ENCODE measurements at places on chromosomes 3 and 15.

DNA sequence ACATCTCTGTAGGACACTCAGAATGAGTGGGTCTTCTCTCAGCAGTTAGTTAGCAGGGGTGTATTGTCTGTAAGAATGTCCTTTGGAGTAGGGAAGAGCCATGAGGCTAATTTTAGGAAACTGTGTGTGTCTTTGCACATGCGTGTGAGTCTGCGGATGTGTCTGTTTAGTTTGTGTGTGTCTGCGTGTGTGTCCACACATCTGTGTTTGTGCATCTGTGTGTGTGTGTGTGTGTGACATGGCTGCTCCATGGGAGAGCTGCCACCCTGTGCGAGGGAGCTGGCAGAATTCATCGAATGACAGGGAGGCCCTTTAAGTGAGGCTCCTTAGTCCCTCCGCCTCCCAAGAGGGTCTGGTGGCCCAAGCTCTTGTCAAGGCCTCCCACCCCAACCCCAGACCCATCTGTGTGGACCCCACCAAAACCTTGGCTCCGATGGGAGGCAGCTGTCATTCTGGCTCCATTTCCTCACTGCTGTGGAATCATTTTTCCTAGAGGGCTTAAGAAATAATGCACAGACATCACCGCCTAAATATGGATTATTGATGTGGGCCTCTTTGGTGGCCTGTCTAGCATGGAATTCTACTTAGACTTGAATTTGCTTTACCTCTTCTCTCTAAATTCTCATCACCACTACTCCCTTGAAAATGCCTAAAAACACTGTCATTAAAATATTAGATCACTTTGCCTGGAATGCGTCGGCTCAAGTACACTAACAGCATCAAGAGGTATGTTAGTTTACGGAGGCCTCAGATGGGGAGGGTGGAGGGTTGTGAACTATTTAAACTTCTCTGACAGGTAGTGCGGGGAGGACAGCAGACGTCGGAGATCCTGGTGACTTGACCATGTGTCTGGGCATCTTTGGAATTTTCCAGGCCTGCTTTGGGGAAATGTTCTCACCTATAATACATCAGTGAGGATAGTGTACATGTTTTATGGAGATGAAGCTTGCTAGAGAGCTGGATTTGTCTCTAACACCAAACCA lies 9.4 kb downstream of the ESYT3 start:
- DNase-seq, result no peak

GRCh38 chr3:66479532-66479947 lies 21.3 kb downstream of the LRIG1 start:
- no peak for DNase-seq

GRCh38 chr15:92603743-92604470 lies 51.7 kb downstream of the FAM174B start:
- DNase-seq, result no peak

GRCh38 chr3:141686466-141687291 lies 51.4 kb upstream of the RNF7 start:
- peak; percentile 72 for DNase-seq

- no peak for DNase-seq
These were observed 153.1 kb downstream of the SEMA6D start for GRCh38 chr15:47870300-47870955.

GRCh38 chr3:132062535-132062934 lies 27.7 kb upstream of the CPNE4 start:
- no peak for DNase-seq

DNA sequence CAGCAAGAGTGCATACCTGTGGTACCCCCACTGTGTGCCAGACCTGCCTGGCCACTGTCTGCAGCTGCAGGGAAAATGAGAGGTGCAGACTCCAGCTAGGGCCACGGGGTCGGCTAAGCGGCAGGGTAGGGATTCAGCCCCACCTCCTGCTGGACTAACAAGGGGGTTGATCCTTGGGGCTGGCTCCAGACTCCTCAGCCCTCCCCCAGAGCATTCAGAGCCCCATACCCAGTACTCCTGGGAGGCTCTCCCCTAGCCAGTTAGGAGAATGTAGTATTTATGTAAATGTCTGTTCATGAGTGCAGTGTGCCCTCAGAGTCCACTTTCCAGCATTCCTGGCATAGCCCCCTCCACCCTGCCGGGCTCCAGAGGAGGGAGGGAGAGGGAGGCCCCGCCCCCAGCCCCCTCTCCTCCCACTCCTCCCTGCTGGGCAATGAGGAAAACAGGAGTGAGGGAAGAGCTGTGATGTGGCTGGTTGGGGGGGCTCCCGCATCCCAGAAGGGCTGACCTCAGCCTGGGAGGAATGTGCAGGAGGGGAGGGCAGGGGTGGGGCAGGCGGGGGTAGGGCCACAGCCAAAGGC lies 4.5 kb upstream of the SEMA3B start:
- peak; percentile 60 for DNase-seq

GRCh38 chr3:136195258-136196063 lies 674 bp downstream of the MSL2 start:
- peak; percentile 59 for DNase-seq

- DNase-seq, result no peak
These were observed 78.5 kb upstream of the BCL6 start for GRCh38 chr3:187823746-187824145.

DNA sequence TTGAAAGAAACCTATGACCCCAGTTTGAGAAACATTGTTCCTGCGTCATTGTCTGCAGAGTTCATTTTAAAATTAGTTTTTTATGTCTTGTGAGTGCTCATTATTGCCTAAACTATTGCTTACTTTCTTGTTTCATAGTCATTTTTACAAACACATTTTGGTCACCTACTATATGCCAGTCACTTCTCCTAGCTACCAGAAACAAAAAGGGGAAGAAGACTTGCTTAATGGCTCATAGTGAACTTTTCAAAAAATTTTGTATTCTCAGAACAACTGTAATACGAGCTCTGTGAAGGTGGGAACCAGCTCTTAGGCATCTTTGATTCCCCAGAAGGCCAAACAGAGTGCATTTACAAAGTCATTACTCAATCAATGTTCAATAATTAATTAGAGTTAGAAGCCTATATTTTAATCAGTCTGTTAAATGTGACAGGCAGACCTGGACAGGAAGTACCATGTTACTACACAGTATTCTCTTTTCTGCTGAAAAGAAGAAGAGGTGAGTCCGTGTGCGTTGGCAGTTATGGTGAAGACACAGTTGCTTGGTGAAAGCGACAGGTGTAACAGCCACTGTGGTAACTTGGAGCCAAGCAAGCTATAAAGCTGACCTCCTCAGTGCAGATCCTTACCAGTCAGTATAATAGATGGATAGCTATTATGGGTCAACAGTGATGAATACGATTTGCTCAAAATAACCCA lies 46.6 kb downstream of the DPPA2 start:
- no peak for DNase-seq

GRCh38 chr3:100263583-100263982 lies 2.8 kb downstream of the TBC1D23 start:
- no peak for DNase-seq

DNA sequence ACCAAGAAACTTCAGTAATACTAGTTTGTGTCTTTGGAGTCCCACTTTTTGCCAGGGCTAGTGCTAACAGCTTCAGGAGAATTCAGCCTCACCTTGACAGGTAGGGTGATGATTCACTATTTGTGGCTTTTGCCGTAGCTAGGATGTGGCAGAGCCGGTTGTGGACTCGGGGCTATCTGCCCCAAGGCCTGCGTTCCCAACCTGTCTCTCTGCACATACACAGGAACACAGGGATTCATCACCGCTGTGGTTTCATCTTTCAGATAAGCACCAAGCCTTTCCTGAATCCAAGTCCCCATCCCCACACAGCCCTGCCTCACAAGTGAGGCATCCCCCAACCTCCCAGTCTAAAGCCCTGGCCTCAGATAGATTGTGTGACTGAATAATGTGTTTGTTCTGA lies 45.2 kb upstream of the POLG start:
- no peak for DNase-seq

GRCh38 chr3:107236655-107237337 lies 140.4 kb upstream of the CCDC54 start:
- no peak for DNase-seq

GRCh38 chr3:134145183-134145582 lies 105.5 kb downstream of the RYK start:
- no peak for DNase-seq

DNA sequence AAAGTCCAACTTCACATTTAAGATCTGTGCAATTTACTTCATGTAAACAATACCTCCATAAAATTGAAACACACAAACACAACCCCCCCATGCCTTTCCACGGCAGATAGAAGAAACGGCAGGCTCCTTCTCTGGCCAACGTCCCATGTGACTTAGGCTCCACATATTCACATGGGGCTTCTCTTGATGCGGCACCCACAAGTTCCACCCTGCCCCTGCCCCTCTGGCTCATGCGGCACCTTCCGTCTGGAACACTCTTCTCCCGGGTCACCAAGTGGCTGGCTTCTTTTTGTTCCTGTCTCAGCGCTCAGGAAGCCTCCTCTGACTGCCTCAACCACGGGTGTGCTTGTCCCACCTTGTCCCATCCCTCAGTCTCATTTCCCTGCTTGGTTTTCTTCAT lies 25.6 kb downstream of the STIMATE start:
- DNase-seq, result no peak

DNA sequence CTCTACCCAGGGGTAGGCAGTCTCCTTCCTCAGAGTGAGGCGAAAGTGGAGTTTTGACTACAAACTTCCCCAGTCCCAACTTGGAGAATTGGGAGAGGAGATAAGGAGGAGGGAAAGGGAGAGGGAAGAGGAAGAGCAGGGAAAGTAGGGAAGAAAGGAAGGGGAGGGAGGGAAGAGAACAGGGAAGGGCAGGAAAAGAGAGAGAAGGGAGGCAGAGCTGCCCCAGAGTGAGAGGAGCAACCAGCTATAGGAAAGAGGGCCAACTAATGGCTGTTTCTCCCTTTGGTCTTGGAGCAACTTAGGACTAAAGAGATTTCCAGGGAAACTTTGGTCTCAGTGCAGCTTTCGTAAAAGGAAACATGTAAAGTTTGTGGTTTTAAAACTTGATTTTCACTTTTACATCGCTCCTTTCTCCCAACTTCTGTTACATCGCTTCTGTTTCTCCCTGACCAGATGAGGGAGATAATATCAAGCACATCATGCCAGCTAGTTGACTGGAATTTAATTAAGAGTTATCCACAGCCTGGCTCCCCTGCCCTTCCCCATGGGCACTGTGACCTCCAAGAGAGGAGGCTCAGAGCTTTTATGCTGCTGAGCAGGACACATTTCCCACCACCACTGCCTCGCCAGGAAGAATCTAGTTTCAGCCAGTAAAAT lies 1.4 kb downstream of the CA12 start:
- no peak for DNase-seq

DNA sequence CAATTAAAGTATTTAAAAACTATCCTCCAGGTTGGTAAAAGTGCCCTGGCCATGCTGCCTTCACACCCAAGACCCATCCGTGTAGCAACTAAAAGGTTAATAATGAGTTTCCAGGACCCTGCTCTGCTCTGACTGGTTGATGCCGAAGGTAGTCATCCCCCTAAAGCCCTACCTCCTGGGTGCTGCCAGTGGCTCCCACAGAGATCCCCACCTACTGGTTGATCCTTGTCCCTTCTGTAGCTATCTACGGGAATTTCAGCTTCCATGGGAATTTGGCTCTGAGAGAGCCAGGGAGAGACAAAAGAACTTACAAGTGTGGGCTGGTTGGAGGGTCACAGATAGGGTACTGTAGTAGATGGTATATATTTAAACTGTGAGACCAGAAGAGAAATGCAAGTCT lies 110.6 kb upstream of the NANOGP8 start:
- no peak for DNase-seq

- no peak for DNase-seq
These were observed 60.5 kb downstream of the RAB7A start for GRCh38 chr3:128786434-128787020.

- DNase-seq, result no peak
These were observed 91.5 kb downstream of the STT3B start for GRCh38 chr3:31624083-31624709.

- no peak for DNase-seq
These were observed 10.6 kb downstream of the PIK3CB start for GRCh38 chr3:138824114-138824506.

GRCh38 chr3:138034918-138035317 lies 25.0 kb downstream of the CLDN18 start:
- DNase-seq, result no peak

DNA sequence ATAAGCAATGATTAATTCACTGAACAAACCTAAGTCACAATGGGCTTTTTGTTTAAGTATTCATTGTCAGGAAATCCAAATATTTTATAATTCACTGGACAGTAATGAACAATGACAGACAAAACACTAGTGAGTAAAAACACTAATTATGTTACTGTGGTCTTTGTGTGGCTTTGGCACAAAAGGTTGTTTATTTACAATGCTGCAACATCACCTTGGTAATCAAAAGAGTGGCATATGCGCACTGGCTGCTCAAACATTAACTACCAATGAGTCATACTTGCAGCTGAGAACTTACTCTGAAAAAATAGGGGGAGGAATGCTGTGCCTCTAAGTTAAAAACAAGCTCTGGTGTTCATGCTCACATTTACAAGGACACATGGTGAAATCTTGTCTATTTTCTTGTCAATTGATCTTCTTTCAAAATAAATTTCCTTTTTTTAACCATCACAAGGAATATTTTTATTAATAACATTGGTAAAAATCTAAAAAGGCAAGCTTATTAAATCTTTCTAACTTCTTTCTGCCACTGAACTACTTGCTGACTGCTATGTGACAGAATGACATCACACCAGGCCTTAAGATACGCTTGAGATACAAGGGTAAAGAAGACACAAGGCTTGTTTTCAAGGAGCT lies 85.2 kb upstream of the PPIB start:
- DNase-seq, result peak; percentile 41

- no peak for DNase-seq
These were observed 556.4 kb upstream of the CCDC54 start for GRCh38 chr3:106820726-106821362.

GRCh38 chr15:92268900-92269299 lies 124.8 kb upstream of the ST8SIA2 start:
- DNase-seq, result no peak

GRCh38 chr3:145286937-145287336 lies 874.0 kb downstream of the PLOD2 start:
- no peak for DNase-seq

DNA sequence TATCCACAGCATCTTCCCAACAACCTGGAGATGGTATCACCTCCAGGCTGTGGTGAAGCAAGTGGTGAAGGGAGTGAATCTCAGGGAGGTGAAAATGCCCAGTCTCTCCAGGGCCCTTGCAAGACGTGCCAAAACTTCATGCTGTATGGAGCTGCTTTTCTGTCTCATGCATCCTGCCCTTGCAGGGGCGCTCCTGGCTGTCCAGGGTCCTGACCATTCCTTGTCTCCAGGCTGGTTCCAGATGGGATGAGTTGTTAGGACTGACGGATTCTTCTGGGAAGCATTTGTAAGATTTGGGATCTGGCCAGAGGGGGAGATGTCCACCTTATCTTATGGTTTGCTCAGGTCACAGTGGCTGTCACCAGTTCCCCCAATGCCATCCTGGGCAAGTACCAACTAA lies 15.8 kb downstream of the TGM4 start:
- DNase-seq, result no peak

- DNase-seq, result no peak
These were observed 63.3 kb upstream of the DCBLD2 start for GRCh38 chr3:98964784-98965183.

- no peak for DNase-seq
These were observed 33.0 kb downstream of the SLC12A6 start for GRCh38 chr15:34304613-34305012.

- DNase-seq, result no peak
These were observed 898.2 kb downstream of the MCTP2 start for GRCh38 chr15:95129574-95129973.

GRCh38 chr3:13937131-13937530 lies 57.3 kb upstream of the WNT7A start:
- DNase-seq, result no peak

- no peak for DNase-seq
These were observed 23.7 kb downstream of the P3H2 start for GRCh38 chr3:190097025-190097424.

All from colonic mucosa (tissue), 4 donors.